ENCODE measurements at places on chromosomes 1 and 21. TPM values are rescaled to one million over a fixed set of nuclear protein-coding genes. Genes with fewer than 3 reads are reported as not detected.

GRCh38 chr1:47635111-47635510, 197.3 kb downstream of the FOXD2 start:
- DNase-seq, result no peak
- no peaks in the 10 kb centered on the region for H3K36me3 ChIP-seq
- no peaks in the 10 kb centered on the region for H3K4me1 ChIP-seq
- H3K27ac ChIP-seq, result no peak overlapping the region
- no peak overlapping the region for H3K4me3 ChIP-seq
- peaks cover 7% of the 10 kb centered on the region for H3K27me3 ChIP-seq

DNA sequence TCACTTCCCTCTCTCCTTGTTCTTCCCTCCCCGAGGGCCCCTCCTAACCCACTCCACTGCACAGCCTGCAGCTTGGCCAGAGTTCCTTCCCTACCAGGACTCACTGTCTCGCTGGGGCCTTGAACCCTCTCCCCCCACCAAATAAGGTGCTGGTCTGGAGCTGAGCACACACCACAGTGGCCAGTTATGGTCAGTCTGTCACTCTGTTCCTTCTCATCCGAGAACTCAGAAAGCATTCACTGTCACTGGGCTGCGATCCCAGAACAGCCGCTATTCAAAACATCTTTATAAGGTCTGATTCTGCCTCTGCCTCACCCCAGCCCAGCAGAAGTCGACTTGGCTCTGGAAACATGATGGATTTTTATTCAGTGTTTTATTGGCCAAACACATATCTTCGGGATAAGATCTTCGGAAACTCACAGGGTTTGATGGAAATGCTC, 19.8 kb upstream of the LBR start:
- no peak overlapping the region for H3K27ac ChIP-seq
- H3K27me3 ChIP-seq, result no peaks in the 10 kb centered on the region
- no peak overlapping the region for H3K4me3 ChIP-seq
- no peak for DNase-seq

GRCh38 chr1:181088079-181089016, at the start of gene IER5:
TSS of gene IER5 (plus strand) at chr1:181088700. CDS start at chr1:181088903, 203 bp downstream.
- no peaks in the 10 kb centered on the region for H3K27me3 ChIP-seq
- H3K36me3 ChIP-seq, result peaks cover 38% of the 10 kb centered on the region
- H3K27ac ChIP-seq, result peak within 1 kb of the TSS; percentile 99
- peak within 1 kb of the TSS; percentile 99 for H3K4me3 ChIP-seq

- no peaks in the 10 kb centered on the region for H3K36me3 ChIP-seq
- peaks cover 21% of the 10 kb centered on the region for H3K27me3 ChIP-seq
- no peak overlapping the region for H3K4me3 ChIP-seq
- peak; percentile 66 for DNase-seq
Observed at GRCh38 chr1:156356875-156357534, 12.0 kb upstream of the RHBG start.

DNA sequence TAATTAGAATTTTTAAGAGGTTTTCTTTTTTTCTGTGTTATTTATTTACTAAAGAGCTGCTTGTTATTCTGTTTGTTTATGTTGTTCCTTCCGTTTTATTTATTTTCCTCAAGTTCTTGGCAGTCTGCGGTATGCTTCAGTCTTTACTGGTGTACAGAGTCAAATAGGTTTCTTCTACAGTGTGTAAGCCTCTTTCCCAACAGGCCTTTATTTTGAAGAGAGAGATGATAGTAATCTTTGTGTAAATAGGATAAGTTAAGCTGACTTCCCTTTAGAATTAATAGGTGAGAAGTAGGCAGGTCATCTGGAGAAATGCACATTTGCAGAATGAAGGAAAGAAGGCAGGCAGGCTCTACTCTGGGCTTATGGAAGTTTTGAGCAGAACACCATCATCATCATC, 23.8 kb downstream of the MAST2 start:
- no peak overlapping the region for H3K27ac ChIP-seq
- H3K4me3 ChIP-seq, result no peak overlapping the region
- no peaks in the 10 kb centered on the region for H3K27me3 ChIP-seq
- H3K4me1 ChIP-seq, result no peaks in the 10 kb centered on the region

DNA sequence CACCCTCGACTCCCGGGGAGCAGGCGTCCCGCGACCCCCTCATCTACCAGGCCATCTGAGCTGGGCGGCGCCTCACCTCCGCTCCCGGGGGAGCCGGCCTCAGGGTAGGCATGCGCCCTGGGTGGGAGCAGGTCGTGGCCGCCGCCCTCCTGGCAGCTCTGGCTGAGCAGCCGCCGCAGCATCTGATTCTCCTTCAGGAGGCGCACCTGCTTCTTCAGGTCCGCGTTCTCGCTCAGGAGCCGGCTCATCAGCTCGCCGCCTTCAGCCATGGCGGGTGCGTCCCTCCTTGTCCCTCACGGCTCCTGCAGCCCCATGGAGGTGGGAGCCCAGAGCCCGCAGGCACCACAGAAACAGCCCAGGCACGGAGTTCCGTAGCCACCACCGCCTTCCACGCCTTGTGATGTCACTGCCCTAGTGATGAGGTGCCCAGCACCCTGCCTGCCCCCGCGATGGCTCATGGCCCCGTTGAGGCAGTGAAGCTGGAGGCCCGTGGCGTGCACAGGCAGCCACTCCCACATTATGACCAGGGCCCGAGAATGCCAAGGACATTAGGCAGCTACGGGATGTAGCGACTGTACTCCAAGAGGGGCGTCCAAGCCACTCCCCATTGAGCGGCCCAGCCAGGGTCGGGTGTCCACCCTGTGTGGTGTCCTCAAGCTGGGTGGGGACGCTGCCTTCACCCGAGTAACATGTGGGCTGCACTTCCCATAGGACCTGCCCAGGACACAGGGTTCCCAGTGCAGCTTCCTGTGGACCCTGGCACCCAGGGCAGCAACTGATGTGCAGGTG, 1.5 kb downstream of the SPATC1L start:
- no peak for DNase-seq
- peak overlapping the region; percentile 63 for H3K4me3 ChIP-seq
- no peaks in the 10 kb centered on the region for H3K27me3 ChIP-seq
- peaks cover 6% of the 10 kb centered on the region for H3K4me1 ChIP-seq

- DNase-seq, result no peak
- no peak overlapping the region for H3K27ac ChIP-seq
- H3K36me3 ChIP-seq, result no peaks in the 10 kb centered on the region
- no peaks in the 10 kb centered on the region for H3K4me1 ChIP-seq
Observed at GRCh38 chr1:42420121-42420520, 35.7 kb downstream of the ZMYND12 start.

DNA sequence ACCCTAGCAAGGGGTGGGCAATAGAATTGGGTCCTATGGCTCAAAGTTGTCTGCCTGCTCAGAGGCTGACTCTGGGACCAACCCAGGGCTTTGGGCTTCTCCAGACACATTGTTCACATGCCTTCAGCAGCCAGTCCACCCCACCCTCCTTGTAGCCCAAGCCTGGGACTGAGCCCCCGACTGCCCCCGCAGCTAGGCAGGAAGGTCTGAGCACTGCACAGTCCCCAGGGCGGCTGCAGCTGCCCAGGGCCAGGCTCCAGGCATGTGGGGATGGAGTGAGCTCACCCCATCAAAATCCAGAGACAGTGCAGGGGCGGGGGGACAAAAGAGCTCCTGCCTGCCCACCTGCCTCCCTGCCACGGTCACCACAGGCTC, 35.6 kb downstream of the HSPG2 start:
- H3K27ac ChIP-seq, result no peak overlapping the region
- no peaks in the 10 kb centered on the region for H3K36me3 ChIP-seq
- H3K4me3 ChIP-seq, result no peak overlapping the region
- DNase-seq, result no peak

DNA sequence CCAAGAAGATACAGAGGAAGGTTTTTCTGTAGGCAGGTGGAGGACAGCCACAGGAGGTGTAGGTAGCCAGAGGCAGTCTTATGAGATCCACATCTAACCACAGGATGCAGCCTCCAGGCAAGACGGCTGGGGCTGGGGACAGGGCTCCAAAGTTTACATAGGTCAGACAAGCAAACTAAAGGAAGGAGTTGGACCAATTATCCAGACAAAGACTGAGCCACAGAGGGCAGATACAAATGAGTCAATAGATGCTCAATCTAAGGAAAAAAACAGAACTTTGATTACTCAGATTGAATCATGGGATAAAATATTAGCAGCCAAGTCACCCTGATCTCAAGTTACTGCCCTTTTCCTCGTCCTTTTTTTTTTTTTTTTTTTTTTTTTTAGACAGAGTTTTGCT, 91.6 kb downstream of the RGS7 start:
- H3K27me3 ChIP-seq, result no peaks in the 10 kb centered on the region
- DNase-seq, result no peak
- H3K4me3 ChIP-seq, result no peak overlapping the region
- no peak overlapping the region for H3K27ac ChIP-seq

DNA sequence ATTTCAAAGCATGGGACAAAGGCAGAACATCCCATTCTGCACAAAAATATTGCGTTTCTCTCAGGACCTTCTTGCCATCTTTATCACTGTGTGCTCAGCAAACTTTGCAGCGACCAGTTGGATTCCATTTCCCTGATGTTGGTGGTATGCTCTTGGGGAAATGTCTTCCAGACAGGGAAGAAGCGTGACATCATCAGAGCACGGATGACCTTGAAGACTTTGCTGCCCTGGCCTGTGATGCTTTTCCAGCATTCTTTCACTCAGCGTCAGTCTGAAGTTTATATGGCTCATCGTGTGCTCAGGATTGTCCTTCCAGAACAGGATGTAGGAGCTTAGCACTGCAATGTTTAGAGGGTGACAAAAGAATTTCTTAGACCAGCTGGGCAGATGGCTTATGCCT, 131.4 kb upstream of the F3 start:
- DNase-seq, result no peak
- no peak overlapping the region for H3K4me3 ChIP-seq
- no peaks in the 10 kb centered on the region for H3K4me1 ChIP-seq
- peaks cover 5% of the 10 kb centered on the region for H3K27me3 ChIP-seq

- no peak overlapping the region for H3K27ac ChIP-seq
- H3K27me3 ChIP-seq, result peaks cover 6% of the 10 kb centered on the region
- no peaks in the 10 kb centered on the region for H3K4me1 ChIP-seq
- no peak overlapping the region for H3K4me3 ChIP-seq
Observed at GRCh38 chr1:181809991-181810545, 251.4 kb downstream of the ZNF648 start.

DNA sequence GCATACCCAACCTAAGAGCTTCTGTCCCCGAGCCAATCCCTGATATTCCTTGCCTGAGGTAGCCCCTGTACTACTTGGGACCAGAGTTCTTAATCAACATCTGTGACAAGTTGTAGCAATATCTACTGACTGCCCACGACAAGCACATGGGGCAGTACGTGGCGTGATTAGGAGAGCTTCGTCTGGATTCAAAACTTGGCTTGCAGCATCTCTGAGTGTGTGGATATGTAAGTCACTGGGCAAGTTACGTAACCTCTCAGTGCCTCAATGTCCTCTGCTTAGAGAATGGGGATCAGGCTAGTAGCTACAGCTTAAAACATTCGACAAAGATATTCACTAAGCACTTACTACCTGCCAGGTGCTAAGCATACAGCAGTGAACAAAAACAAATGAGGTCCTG, 5.0 kb downstream of the HSPG2 start:
- no peak overlapping the region for H3K27ac ChIP-seq
- H3K27me3 ChIP-seq, result no peaks in the 10 kb centered on the region
- no peak overlapping the region for H3K4me3 ChIP-seq
- no peak for DNase-seq
- H3K4me1 ChIP-seq, result peaks cover 18% of the 10 kb centered on the region

- peak overlapping the region; percentile 81 for H3K4me3 ChIP-seq
- H3K4me1 ChIP-seq, result peaks cover 59% of the 10 kb centered on the region
- no peak overlapping the region for H3K27ac ChIP-seq
- DNase-seq, result no peak
- H3K36me3 ChIP-seq, result peaks cover 16% of the 10 kb centered on the region
Observed at GRCh38 chr1:231418101-231418740, 3.9 kb downstream of the EGLN1 start.

DNA sequence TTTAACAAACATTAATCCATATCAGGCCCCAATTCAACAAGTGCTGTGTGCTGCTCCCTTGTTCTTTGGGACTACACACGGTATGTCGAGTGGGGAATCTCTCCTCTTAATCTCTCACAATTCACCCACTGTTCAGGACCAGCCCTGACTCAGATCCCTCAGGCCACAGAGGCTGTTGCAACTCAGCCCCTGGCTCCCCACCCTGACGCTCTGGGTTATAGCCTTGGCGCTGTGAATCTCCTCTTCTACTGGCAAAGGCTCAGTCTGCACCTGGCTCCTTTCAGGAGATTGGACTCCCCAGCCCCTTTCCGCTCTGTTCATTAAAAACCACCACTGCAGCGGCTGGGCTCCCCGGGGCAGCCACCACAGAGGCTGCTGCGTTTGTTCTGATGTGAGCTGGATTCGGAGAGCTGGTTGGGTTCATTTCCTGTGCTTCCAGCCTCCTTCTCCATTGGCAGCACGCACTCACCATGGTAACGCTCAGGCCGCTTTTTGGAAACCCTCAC, 13.0 kb downstream of the CAPN8 start:
- H3K27me3 ChIP-seq, result no peaks in the 10 kb centered on the region
- no peak for DNase-seq
- H3K4me1 ChIP-seq, result no peaks in the 10 kb centered on the region
- no peak overlapping the region for H3K27ac ChIP-seq
- no peak overlapping the region for H3K4me3 ChIP-seq
- H3K36me3 ChIP-seq, result no peaks in the 10 kb centered on the region

DNA sequence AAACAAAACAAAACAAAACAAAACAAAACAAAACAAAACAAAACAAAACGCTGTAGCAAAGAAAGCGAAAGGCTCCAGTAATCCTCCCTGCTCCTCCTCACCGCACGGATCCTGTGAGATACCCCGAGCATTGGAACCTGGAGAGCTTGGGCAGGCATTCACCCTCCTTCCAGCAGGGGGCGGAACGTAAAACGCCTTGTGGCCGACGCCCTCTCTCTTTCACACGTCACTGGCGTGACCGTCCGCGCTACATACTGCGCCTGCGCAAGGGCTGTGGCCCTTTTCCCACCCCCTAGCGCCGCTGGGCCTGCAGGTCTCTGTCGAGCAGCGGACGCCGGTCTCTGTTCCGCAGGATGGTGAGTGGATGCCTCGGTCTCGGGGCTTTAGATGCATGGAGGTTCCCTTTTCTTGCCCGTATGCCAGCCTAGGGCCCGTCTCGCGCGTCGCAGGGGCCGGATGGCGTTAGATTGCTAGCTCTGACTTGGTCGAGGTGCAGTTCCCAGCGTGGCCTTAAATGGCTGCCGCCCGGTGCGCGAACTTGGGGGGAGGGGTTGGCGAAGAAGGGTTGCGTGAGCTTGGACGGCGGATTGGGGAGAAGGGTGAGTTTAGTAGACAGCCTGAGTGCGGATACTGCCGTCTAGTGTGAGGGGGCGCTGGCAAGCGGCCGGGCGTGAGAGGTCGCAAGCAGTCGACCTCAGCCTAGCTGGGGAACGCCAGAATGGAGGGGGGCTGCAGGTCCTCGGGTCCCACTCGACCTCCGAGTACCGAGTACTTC, at the start of gene RPL5:
Gene RPL5, plus strand, starts transcription at position 279 of the 775 bp plus-strand sequence. Its CDS starts 75 bp downstream, at position 354.
- no peaks in the 10 kb centered on the region for H3K27me3 ChIP-seq
- peaks cover 38% of the 10 kb centered on the region for H3K4me1 ChIP-seq
- DNase-seq, result peak; percentile 98
- H3K27ac ChIP-seq, result peak within 1 kb of the TSS; percentile 99
- peaks cover 52% of the 10 kb centered on the region for H3K36me3 ChIP-seq

The SPEN gene
- total RNA-seq, result 33.7 TPM

The MYCBP gene
- total RNA-seq, result 54.6 TPM

The DFFA gene
- 34.2 TPM for total RNA-seq
